Hematopoietic multipotent progenitor cell (in vitro differentiated cells): ENCODE measurements at places on chromosomes 3 and 15. TPM values are rescaled to one million over a fixed set of nuclear protein-coding genes. Genes with fewer than 3 reads are reported as not detected.

- no peak for DNase-seq
Observed at GRCh38 chr3:71241981-71242560, 341.5 kb downstream of the FOXP1 start.

GRCh38 chr3:196971094-196971698 is 2.6 kb upstream of the PIGZ start:
- no peak for DNase-seq

DNA sequence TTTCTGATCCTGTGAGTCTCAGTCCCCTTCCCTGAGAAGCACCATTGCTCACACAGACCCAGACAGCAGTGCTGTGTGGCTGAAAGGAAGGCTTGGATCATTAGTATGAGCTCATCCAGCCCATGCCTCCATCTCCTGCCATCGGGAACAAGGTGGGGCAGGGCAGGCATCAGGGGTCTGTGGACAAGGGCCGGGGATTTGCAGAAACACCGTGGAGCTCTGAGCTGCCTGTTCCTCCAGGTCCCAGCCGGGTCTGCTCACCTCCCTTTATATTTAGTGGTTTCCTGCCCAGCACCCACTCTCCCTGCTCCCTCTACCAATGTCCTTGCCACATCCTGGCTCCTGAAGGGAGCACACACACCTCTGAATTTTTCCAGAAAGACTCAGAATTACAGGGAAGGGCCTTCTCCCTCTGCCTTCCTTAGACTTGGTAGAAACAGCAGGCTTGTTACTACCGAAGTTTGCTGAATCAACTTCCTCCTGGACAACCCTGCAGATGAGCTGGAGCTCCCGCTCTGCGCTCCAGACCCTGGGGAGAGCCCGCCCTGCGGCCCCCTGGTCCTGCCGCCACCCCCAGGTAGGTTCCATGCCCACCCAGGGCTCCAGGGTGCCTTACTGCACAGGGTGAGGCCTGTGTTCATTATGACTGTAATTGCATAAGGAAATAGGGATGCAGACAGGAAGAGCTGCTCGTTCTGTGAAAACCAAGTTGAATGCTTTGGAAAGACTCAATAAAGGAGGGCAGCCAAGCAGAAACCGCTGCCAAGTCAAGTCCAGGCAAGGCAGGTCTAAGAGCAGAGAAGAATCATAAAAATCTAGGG is 128.1 kb downstream of the NSMCE3 start:
- DNase-seq: no peak

The NSUN3 gene
- total RNA-seq: 12.7 TPM

DNA sequence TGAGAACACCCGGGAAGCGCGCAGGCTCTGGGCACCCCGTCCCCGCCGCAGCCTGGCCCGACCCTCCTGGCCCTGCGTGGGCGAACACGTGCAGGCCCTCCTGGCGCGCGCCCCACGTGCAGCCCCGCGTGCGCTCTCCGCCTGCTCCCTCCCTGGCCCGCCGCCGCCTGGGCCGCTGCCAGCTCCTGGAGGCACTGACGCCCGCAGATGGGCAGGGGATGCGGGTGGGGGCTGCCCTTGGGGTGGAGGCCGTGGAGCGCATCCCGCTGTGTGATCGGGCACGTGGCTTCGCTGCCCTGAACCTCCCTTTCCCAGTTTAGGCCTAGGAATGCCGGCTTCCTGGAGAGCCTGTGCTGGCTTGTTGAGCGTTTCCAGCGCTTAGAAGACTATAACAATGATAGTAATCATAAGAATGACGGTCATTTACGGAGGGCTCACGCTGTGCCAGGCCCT is 104.6 kb upstream of the SLC6A6 start:
- peak; percentile 29 for DNase-seq

GRCh38 chr3:191961022-191961421 is 500.1 kb downstream of the PYDC2 start:
- DNase-seq: no peak

DNA sequence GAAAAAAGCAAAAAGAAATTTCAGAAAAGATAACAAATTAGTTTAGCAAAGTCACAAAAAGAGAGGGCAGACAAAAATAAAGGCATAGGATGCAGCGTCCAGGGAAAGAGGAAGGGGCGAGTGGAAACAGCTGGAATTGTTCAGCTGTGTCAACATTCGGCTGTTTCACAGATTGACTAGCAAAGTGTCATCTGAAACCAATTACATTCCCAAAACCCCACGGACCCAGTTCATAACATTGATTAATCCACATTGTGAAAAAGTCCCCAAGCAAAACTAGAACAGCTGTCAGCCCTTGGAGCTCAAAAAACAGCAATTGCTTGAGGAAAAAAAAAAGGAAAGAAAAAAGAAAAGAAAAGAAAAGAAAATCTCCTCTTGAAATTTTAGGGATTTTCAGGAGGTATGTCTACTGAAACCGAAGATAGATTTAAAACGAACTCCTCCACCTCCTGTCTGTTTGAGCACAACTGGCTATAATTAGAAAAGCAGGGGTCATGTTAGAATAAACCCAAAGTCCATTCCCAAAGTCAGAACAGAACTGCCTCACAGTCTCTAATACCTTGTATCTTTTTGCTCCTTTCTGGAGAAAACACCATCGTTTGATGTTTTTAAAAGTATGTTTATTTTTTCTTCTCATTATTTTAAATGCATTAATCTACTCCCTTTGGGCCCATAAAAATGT is 159.6 kb downstream of the RORA start:
- no peak for DNase-seq

The MGLL gene
- 52.2 TPM for total RNA-seq

- no peak for DNase-seq
Observed at GRCh38 chr3:11613319-11613718, 30.4 kb downstream of the VGLL4 start.

- DNase-seq: no peak
Observed at GRCh38 chr3:196883361-196883760, 15.6 kb downstream of the SENP5 start.

GRCh38 chr3:73215281-73215680 is 153.8 kb downstream of the EBLN2 start:
- no peak for DNase-seq

- DNase-seq: no peak
Observed at GRCh38 chr3:4540267-4540666, 47.1 kb downstream of the ITPR1 start.

DNA sequence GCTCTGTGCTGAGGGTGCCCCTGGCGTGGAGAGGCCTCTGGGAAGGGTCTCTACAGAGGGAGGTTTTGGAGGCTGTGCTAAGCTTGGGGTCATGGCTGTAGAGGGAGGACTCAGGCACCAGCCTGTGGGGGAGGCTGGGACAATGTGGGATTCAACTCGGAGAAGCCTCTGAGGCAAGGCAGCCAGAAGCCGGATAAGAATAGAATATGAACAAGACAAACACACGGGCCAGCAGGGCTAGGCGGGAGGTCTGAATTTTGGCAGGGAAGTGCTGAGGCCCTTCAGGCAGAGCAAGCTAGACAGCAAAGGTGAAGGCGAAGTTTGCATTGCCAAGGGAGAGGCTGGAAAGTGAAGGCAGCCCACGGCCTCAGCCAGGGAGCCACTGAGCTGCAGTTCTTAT is 612.1 kb upstream of the NR2F2 start:
- DNase-seq: no peak

- DNase-seq: no peak
Observed at GRCh38 chr3:126745760-126746394, 41.8 kb downstream of the CHCHD6 start.

The ADCY5 gene
- under 0.01 TPM for total RNA-seq

GRCh38 chr3:46517016-46517783 is 19.4 kb downstream of the RTP3 start:
- DNase-seq: no peak

The MYEF2 gene
- 7.5 TPM for total RNA-seq

DNA sequence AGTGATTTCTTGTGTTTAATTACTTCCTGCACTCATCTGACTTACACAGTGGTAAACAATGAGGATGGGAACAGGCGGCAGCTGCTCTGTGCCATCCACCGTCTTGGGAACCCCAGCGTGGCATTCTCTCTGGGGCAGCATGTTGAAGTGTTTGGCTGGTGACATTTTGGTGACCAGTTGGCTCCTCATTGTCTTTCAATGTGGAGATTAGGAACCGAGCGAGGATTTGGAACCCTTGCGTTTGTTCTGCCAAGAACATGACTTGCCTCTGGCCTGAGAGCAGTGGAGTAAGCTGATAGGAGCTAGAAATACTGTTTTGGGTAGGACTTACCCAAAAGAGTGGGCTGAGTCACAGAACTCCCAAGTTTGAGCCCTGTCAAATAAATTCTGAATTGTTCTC is 88.8 kb downstream of the IGF1R start:
- no peak for DNase-seq

The GRK7 gene
- total RNA-seq: not detected

DNA sequence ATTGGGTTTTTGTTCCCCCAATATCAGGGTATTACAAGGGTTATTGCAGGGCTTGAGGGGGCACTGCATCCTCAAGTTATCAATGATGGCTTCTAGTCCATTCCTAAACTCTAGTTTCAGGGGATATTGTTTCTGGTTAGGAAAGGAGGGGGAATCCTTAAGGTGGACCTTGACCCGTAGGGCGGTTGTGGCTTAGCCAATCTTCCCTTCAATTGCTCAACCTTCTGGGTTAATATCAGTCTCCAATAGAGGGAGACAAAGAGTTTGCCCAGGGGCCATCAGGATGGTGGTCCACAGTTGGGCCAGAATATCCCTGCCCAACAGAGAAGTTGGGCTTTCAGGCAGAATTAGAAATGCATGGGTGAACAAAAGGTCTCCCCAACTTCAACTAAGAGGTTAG is 214.9 kb downstream of the BCHE start:
- no peak for DNase-seq

- DNase-seq: no peak
Observed at GRCh38 chr15:66186049-66186825, 67.3 kb downstream of the MEGF11 start.

DNA sequence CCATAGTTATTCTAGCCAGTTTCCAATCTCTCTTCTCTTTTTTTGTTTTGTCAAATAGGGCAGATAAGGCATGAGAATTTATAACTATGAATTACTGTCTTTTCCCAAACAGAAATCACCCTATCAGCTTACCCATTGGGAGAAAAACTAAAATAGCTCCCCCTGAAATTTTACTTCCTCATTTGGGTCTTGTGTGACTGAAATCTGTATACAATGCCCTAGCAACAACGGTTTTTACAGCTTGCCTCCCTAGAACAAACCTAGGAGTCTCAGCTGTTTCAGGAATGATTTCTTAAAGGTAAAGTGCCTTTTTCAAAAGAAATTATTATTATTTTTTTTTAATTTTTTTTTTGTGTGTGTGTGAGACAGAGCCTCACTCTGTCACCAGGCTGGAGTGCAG is 56.8 kb downstream of the CD86 start:
- no peak for DNase-seq

- DNase-seq: no peak
Observed at GRCh38 chr3:72338942-72339669, 509.1 kb downstream of the SHQ1 start.

DNA sequence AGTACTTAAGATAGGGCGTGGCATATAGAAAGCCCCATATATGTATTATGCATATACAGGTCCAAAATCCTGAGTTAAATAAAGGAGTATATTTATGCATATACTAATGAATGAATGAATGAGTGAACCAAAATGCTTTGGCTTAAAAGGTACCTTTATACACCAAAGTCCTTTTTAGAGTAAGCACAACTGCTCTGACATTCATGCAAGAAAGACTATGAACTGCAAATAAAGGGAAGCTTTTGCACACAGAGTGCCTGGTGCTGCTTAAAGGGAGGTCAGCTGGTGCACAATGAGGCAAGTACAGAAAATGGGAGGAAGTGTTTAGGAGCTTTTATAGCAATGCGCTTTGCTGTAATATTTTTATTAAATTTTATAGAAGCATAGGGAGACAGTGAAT is 214.0 kb downstream of the KLF13 start:
- no peak for DNase-seq

GRCh38 chr3:167305340-167305890 is 74.7 kb downstream of the ZBBX start:
- no peak for DNase-seq

DNA sequence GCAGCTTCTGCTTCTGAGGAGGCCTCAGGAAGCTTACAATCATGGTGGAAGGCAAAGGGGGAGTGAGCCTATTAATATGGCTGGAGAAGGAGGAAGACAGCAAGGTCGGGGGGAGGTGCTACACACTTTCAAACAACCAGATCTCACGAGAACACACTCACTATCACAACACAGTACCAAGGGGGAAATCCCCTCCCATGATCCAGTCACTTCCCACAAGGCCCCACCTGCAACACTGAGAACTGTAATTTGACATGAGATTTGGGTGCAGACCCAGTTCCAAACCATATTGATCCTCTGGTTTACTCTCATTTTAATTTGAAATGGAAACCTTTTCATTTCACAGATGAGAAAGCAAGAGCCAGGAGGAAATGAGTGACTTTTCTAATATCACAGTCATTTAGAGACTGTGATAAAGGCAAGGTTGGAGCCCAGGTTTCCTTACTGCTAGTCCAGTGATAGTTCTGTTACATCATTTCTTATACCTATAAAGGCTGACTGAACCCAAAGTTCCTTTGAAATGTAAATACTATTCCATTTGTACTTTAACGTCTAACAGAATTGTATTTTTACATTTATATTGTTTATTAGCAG is 105.8 kb upstream of the GAP43 start:
- no peak for DNase-seq

The RAB7A gene
- total RNA-seq: 51.4 TPM

DNA sequence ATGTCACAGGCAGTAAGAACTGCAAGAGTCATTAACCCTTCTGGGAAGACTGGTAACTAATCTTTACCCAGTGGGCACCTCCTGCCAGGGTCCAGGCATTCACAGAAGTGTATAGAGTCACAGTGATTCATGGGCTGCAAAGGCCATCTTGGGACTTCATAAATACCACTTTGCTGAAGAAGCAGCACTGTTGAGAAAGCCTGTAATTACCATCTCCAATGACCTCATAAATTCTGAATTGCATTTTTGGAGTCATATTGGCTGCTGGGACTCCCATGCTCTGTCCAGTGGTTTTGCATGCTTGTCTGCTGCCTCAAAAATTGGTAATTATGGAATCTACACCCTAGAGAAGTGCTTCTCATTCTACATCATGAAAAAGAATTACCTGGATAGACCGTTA is 837.2 kb downstream of the NTRK3 start:
- no peak for DNase-seq

DNA sequence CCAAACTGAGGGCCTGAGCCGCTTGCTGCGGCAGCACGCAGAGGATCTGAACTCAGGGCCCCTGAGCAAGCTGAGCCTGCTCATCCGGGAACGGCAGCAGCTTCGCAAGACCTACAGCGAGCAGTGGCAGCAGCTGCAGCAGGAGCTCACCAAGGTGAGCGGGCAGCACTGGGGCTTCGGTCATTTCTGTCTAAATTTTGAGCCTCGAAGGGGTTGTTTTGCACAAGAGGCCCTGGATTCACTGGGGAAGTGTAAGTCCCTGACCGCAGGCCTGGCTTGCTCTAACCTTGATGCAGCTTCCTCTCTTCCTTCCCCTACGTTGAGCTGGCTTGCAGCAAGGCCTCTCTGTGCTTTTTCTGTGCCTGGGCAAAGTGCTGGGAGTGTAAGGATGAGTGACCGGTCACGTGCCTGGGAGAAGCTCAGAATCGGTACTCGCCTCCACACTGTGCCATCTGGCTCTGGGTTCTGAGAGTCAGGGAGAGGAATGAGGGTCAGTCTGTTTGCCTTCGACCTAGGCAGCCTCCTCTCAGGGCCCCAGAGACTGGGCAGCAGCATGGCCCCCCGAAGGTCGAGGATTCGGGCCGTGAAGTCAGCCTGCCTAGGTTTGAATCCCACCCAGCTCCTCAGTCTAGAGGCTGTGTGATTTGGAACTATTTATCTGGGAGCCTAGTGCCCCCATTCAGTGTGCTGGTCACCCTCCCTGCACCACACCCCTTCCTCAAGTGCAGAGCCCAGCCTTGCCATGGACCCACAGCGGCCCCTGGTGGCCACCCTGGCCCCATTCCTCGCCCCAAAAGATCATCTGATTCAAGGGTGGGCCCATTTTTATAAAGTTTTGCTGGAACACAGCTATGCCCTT is 1.4 kb downstream of the FES start:
- DNase-seq: peak; percentile 54

The NUP210 gene
- 140 TPM for total RNA-seq

The GABRR3 gene
- not detected for total RNA-seq
